ENCODE measurements at places on chromosomes 5 and 9.
A peak's percentile ranks its signal among the peaks of the same experiment; 100 is the strongest.

DNA sequence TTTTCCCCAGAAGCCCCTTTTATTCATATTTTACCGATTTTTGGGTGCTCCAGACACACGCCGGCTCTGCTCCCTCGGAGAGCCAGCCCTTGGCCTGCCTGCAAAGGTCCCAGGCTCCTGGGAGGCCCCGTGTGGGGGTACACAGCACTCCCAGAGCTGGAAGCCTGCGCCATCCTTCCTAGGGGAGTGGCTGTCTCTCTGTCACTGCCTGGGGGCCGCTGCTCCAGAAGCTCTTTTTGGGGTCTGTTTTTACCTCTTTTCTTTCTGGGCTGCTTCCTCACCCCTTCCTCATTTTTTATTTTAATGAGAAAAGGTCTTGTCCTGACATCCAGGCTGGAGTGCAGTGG is 119.1 kb upstream of the COL5A1 start:
- no peak for DNase-seq

- DNase-seq = no peak
Measured at GRCh38 chr9:18238254-18238653, 235.7 kb upstream of the ADAMTSL1 start.

DNA sequence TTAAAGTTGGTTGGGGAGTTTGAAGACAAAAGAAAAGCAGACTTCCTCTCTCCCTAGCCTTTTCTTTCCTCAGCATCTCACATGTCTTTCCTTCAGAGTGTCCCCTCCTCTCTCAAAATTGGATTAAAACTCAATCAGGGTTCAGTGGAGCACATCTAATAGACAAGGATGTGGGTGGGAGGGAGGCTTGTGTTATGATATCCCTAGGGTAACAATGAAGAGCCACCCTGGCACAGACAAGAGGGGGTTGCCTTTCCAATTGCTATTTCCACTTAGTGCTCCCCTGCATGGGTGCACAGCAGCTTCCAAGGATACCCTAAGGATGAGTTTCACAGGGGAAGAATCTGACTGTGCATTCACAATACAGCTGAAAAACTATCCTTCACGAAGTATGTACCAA is 585.2 kb upstream of the C9orf72 start:
- DNase-seq = no peak

DNA sequence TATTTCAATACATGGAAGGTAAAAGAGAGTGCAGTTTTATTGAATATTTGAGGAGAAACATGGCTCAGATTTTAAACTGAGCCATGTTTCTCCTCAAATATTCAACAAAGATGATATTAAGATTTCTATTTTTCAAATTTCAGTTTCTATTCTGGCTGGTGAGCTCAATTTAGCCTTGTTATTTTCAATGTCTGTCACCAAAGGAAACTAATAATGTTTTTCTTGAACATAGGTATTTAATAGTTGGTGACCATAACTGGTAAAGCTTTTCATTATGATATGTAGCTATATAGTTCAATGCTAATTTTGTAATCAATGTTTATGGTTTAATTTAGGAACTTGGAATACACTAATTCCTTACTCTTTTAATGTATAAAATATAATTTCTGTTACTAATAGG is 177.4 kb downstream of the FER start:
- DNase-seq = peak; percentile 25

GRCh38 chr5:31620026-31620425 is 18.9 kb upstream of the PDZD2 start:
- DNase-seq = no peak

DNA sequence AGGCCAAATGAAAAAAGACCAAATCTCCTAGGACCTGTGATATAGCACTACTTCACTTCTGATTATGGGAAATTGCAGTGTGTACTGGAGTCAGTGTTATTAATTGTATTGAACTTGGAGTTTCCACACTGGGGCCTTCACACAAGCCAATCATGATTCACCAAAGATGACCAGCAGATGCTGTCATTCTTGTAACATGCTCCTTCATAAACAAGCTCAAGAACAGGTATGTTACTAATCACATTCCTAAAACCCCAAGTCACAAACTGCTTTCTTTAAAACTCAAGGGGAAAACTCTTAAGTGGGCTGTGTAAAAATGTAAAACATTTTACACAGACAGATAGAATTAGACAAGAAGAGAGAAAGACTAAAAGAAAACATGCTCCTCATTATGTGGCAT is 5.6 kb downstream of the KLHL3 start:
- DNase-seq = no peak

DNA sequence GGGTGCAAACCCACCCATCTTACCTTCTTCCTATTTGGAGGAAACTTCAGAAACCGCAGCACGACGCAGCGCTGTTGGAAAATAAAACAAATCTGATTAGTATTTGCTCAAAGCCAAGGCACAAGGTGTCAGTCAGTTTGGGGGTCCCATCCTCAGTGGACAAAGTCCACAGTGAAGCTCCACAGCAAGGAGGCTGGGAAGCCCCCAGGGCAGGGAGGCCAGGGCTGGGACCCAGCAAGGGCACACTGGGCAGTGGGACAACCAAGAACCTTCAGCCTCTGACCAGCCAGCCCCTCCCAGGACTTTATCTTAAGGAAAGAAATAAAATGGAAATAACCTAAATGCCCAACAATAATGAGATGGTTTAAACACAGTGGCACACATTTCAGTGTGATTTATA is 11.3 kb downstream of the IPPK start:
- DNase-seq = no peak
